Type B pancreatic cell (in vitro differentiated cells): ENCODE measurements at places on chromosomes 7 and 10.

- no peak for DNase-seq
Observed at GRCh38 chr7:139081584-139081983, 27.9 kb downstream of the ZC3HAV1 start.

DNA sequence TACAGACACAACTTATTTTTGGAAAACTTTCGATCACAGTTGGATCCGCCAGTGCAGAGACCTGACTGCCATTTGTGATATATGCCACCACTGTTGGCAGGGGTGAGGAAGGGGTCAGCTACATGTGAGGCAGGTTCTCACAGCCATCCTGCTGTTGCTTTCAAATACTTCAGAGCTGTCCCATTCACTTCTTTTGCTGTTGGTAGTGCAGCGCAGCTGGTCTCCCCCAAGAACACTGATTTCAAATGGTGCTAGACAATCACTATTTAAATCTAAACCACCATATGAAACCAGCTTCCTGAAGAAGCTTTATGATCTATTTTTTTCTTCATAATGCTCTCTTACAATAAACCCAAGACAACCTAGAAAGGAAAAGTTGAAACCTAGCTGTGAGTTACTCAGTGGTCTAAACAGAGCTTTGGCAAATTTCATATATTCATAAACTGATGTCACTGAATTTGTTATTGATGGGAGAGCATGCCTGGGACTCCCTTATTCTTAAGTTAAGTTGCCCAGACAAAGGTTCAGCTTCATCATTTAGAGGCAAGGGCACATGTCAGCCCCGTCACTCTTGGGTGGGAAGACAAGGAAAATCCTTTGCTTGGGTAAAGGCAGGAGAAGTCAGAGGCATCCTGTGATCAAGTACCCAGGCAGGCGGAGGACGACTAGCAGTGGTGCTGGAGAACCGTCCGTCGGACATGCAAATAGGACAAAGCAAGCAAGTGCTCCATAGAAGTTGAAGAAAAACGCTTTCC is 143.4 kb upstream of the KLF14 start:
- no peak for DNase-seq

DNA sequence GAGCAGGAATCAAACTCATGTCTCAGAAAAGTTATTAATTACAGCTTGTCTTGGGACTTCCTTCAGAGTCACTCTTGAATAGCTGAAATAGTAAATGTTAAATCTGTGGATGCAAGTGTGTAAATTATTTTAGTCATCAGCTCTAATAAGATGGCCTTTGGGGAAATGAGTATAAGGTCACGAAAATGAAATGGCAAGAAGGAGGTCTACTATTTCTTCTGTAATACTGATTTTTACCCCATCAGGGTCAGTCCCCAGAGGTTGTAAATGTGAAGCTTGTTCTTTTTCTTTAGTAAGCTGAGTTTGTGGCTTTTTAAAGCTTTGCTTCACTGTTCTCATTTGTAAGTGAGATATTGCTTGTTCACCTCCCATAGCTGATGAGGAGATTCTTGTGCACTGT is 63.9 kb downstream of the GBF1 start:
- no peak for DNase-seq

DNA sequence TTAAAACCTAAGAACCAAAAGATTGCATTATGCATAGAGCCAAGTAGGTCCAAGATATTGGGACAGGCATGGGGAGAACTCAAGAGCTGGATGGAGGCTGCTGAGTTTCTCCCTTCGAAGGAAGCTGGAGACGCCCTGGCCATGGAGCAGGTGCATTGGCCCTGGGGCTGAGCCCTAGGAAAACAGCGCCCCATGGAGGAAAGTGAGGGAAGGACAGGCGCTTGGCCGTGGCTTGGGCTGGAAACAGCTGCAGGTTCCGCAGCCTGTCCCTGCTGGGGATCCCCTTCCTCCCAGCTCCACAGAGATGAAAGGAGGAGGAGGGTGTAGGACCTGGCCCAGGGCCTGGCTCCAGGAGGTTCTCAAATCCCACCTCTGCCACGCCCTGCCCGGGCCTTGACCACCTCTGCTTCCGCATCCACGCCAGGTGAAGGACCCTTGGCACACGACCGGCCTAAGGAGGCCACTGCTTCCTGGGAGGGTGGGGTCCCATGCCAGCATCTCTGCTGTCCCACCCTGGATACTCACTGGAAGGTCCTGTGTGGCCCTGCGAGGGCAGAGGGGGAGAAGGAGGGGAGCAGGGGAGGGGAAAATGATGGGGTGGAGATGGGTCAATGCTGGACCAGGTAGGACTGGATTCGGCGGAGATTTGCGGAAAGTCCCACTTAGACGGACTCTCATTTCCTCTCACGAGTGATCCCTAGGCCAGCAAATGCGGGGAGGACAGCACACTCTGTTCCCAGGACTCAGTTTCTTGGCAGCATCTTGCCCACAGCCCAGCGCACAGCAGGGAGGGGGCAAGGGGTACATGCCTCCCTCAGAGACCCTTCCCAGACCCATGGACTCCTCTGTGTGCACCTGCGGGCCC is 258.6 kb upstream of the TCERG1L start:
- peak; percentile 63 for DNase-seq

- DNase-seq: no peak
Observed at GRCh38 chr10:71388583-71389310, 8.0 kb upstream of the CDH23 start.

DNA sequence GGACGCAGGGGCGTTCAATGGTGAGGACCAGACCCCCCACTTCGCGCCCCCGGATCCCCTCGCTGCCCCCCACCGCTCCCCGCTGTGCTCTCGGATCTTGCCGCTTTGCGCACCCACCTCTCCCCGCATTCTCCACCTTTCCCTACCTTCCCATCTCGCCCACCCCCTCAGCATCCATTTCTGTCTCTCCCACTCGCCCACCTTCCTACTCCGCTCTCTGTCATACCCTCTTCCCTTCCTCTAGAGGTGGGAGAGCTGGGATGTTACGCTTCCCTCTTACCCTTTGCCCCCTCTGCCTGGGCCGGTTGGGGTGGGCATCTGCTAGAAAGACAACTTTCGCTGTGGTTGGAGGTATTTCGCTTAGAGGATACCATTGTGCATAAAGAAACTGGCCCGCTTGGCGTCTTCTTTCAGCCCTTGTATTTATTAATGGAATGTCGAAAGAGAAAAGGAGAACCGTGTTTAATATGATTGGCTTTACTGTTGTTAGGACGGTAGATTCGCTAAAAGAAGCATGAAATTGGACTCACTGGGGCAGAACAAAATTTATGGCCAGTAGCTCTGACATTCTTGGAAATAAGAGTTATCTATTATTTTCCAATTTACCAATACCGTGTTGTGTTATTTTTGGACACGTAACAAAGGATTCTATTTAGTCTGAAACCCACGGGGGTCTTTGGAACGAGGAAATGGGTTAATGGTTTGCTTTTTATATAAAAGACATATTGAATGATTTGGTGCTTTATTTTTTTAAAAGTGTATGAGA is 873 bp downstream of the PRKAR2B start:
- DNase-seq: no peak

DNA sequence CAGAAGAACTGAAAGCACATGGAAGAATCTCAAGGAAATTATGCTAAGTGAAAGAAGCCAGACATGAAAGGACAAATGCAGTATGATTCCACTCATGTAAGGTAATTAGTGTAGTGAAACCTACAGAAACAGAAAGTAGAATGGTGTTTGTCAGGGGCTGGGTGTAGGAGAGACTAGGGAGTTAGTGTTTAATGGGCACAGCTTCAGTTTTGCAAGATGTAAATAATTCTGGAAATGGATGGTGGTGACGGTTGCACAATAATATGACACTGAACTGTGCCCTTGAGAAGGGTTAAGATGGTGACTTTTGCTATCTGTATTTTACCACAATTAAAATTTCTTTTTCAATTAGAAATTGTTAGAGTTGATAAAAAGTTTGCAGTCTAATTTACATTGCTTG is 157.3 kb upstream of the ADCY1 start:
- DNase-seq: no peak

- no peak for DNase-seq
Observed at GRCh38 chr10:47050618-47051455, 139.6 kb downstream of the PTPN20 start.

DNA sequence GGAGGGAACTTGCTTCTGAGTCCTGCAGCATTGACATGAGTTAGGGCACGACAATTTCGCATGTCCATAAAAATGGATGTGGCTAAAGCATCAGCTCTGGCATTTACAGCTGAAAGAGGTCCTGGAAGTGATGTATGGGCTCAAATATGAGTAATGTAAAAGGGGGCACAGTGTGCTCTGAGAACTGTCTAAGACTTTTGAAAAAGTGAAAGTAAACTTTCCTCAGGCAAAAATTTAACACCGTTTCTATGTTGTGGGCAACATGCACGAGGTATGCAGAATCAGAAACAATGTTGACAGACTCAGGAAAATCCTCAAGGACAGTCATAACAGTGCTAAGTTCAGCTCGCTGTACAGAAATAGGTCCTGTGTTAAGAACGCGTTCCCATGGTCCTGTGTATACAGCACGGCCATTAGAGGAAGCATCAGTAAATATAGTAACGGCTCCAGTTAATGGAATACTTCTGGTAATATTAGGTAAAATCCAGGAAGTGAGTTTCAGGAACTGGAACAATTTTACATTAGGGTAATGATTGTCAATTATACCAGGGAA is 37.9 kb upstream of the AKR1C2 start:
- no peak for DNase-seq

DNA sequence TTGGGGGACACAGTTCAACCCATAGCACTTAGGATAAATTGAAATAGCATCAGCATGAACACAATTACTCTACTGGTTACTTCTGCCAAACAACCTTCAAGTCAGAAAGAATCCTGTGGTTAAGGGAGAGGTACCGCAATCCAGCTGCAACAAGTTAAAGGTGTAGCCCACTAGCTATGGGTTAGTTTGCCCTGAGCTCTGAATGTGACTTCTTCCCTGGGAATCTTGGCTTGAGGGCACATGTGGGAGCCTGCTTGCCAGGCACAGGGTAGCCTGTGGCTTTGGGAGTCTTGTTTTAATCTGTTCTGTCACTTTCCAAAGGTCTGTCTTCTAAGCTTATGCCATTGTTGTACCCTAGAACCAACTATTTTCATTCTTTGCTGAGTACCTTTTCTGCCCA is 8.9 kb upstream of the SGPL1 start:
- no peak for DNase-seq

DNA sequence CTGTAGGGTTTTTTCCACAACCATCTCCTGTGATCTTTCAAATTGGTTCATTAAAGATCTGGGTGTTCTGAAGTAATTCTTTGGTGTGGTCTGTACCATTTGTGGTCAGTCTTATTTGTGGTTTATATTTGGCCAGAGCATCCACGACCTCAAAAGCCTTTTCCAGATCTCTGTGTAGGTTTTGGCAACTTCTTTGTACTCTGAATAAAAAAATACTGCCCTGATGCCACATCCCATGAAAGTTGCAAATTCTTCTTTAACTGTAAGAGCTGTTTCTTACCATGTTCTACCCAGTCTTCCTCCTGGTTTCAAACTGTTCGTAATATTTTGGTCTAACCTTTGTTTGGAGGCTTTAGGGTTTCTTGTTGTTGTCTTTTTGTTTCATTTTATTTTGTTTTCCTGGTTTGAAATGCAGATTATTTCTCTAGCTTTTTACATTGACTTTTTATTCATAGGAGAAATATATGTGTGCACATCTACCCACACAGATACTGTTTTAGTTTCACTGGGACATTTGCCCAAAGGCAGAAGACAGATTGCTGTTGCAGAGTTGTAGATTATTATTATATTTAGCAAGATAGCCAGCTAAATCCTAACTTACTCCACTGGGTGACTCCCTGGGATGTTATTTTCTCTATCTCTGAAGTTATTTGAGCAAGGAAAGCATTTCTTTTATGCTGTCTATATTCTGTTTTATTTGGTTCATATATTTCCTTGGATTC is 123.2 kb upstream of the SAMD8 start:
- DNase-seq: no peak

GRCh38 chr10:84340187-84340586 is 11.8 kb downstream of the CCSER2 start:
- DNase-seq: no peak

DNA sequence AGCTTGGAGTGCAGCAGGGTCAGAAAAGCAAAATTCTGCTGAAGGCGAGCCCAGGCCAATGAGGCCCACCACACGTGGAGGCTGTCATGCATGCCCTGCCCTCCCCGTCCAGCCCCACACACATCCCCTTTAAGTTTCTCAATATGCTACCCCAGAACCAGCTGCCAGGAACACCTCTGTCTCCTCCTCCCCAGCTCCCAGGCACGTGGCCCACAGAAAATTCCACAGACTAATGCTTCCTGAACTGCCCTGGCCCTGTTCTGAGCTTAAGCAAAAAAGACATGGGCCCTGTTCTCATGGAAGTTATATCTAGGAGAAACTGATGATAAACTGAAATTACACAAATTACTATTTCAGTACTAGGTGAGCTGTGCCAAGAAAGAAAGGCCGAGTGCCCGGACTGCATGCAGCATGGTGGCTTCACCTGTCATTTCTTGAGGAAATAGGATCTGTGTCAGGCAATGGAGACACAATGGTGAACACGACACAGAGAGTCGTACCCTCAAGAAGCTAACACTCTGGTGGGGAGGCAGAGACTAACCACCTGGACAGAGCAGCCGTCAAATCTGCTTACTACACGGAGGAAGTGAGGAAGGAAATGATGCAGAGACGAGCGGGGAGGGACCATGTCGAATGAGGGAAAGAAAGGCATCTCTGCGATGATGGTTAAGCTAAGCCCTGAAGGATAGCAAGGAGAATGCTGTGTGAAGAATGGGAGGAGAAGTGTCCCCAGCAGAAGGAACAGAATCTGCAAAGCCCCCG is 44.5 kb downstream of the PODXL start:
- no peak for DNase-seq

GRCh38 chr10:101840741-101841453 is 2.7 kb downstream of the KCNIP2 start:
- DNase-seq: peak; percentile 89

DNA sequence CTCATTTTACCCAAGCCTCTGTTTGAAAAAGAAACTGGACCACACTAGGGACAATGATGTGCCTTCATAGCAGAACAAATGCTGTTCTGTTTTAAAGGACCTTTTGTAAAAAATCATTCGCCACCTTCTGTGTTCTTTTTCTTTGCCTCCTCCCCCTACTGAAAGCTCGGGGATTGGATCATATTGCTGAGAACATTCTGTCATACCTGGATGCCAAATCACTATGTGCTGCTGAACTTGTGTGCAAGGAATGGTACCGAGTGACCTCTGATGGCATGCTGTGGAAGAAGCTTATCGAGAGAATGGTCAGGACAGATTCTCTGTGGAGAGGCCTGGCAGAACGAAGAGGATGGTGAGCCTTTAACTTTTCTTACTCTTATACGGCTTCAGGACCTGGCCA is 62.2 kb downstream of the POLL start:
- DNase-seq: no peak

DNA sequence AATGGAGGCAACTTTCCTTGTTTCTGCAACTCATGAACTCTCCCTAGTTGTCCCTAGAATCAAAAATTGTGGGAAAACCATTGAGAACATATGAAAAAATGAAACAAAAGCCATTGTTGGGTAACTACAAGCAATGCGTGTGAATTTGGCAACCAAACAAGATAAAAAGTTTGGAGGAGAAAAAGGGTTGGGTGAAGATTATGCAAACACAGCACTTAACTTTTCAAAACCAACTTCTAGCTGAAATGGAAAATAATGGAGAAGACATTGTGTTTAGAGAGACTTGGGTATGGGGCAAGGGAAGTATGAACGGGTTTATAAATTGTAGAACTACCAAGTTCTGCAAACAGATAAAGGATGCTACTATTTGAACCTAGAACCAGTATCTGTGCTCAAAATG is 89.0 kb upstream of the SVIL start:
- DNase-seq: no peak
